ENCODE measurements at places on chromosomes 11 and 22.

DNA sequence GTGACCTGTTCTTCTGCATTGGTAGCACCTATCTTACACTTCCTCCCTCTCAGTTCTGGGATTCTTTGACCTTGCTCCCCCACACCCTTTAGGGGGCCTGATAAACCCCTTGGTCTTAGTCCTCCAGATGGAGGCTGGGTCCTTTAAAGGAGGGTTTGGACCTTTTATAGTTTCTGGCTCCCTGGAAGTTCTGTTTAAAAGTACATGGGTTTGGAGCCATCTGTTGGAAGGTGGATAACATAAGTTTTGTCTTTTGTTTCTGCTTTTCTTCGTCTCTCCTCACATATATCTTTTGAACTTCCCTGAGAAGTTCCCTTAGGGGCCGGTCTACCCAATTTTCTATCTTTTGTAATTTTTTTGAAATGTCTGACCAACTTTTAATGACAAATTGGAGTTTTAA is 17.9 kb upstream of the HYLS1 start:
- no peak for DNase-seq

GRCh38 chr11:61509043-61510029 is 787 bp downstream of the LRRC10B start:
- DNase-seq = peak; percentile 85

- DNase-seq = peak; percentile 73
Observed at GRCh38 chr11:65886826-65887722, 1.2 kb downstream of the FIBP start.

DNA sequence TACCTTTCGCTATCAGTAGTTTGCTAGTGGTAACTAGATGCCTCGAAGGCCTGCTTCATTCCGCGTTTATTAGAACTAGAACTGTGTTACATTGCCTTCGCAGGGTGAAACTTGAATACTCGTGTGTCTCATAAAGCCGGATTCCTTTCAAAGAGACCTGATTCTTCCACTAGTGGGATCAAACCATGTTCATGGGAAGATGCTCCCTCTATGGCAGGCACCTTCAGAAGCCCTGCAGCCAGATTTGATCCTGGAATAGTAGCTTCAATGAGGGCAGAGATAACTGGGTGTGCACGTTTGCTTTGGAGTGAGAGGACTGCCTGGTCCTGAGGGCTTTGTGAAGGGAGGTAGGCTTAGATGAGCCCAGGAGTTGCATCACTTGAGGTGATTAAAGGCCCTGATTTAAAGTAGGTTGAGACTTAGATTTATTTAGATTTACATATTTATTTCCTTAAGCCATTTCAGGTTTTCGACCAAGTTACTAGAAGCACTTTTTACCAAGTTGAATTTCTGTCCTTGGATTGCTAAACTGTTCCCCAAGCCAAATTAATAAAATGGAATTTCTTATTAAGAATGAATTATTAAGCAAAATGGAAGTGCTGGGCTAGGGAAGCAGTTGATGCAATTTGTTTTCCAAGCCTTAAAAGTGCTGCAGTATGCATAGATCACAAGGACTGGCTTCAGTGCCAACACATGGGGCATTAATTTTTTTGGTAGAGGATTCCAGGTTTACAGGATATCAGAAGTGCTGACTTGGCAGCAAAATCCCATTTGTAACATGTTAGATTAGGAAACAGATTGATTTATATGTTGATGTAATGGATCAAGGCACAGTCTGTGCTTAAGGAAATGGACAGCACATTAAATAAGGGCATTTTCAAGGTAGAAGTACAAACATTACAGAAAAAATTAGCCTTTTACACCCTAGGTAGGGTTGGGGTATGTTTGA is 32.9 kb downstream of the APLP2 start:
- DNase-seq = no peak

DNA sequence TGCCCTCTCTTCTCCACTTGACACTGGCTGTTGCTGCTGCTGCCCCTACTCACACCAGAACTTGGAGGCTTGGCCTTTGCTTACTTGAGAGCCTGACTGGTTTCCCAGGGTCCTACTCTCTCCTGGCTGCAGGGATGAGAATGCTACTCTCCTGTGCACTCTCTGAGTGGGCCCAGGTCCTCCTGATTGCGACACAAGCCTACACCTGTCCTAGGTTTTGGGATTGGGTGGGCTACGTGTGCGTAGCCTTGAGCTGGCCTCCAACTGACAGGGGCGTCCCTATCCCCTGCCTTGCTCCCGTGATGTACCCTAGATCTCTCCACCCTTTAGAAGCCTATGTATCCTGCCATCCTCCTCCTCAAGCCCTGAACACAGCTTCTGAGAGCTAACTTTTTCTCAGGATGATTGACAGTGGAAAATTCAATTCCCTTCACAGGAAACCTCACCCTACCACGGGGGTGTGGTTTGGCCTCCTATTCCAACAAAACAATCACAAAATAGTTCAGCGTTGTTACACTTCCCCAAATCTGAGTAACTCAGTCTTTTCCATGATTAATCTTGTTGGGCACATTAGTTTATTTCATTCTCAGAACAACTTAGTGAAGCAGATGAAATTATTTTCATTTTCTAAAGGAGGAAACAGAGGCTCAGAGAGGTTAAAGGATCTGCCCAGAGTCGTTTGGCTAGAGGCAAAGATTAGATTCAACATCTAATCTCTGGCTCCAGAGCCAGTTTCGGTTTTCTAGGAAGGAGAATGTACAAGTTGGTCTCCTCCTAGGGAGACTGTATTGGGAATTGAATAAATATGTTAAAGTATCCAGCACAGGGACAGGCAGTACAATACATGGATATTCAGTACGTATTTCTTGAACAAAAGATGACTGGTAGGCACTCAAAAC is 17.6 kb upstream of the AMOTL1 start:
- no peak for DNase-seq

GRCh38 chr11:9765320-9766101 is 101.6 kb downstream of the SWAP70 start:
- DNase-seq = no peak

DNA sequence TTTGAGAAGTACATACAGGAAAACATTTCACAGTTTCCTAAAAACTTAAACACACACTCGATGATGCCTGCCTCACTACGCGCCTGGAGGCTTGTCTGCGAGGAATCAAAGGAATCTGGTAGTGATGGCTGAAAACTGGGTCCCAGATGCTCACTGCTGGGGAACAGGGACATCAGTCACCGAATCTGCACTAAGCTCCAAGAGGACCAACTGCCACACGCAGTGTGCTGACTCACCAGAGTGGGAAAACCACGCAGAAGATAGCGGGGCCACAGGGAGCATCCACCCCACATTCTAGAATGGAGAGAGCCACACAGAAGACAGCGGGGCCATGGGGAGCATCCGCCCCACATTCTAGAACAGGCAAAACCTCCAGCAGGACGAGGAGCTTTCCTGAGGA is 24.3 kb upstream of the MOB2 start:
- DNase-seq = no peak

DNA sequence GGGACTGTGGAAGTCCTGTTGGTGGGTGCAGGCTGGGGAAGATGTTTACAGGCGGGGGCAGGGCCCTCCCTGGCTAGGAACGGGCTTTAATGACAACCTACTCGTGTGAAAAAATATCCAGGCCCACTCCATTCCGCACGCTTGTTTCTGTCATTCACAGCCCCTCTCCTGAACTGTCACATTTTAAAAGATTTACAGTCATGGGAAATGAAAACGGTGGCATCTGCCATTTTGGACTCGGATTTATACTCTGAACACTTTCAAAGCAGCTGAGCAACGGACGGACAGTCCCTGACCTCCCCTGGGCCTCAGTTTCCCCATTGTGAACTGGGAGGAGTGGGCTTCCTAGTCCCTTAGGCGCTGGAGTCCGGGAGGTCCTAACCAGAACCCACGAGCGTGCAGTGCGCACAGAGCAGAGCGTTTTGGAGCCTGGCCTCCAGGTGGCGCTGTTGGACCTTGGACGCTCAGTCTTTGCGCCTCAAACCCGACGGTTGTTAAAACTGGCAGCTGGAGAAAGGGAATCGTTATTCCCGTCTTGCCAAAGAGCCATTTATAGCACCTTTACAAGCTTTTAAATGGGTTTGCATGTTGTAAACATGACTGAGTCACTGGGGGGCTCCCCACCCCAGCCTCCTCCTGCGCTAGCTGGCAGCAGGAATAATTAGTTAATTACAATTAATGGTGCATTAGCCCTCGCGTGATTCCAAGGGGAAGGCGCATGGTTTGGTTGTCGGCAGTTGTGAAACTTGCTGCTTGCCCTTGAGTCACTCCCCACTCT is 75.3 kb downstream of the FBLN1 start:
- DNase-seq = peak; percentile 93

GRCh38 chr11:16124390-16124789 is 232.0 kb downstream of the SOX6 start:
- no peak for DNase-seq

GRCh38 chr22:18044548-18045271 is 20.3 kb upstream of the MICAL3 start:
- peak; percentile 76 for DNase-seq

DNA sequence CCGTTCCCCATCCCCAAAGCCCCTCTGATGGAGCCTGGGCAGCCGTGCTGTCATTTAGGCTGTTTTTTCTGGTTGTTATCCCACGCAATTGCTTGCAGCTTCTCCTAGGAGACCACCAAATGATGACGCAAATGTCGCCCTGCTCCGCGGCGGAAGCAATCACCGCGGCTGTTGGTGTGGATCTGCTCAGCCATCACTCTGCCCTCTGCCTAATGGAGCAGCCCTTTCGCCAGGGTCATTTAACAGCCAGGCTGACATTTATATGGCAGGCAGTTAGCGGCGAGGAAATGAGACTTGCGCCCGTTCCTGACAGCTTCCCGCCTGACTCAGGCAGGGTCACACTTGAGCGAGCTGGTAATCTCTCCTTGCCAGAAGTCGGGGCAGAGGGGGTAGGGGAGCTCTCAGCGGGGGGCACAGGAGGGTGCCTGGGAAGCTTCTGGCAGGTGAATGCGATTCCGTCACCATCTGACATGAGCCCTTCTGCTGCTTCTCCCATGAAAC is 97.9 kb upstream of the RTL6 start:
- DNase-seq = no peak

DNA sequence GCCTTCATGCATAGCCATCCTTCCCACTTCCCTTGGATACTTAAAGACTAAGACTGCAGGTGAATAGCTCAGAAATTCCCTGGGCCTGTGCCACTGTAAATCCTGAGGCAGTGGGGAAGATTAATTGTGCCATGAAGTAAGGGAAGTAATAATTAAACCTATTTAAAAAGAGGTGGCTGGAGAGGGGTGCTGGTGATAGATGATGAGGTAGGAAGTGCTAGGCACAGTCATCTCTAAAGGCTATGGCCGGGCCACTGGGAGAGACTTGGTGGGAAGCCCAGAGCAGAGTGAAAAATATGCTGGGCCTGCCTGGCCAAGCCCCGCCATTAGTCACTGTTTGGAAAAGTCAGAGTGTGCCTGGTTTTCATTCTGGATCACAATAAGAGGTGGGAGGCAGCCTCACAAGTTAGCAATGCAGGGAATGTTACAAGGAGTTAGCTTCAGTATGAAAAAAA is 197.2 kb upstream of the PITPNB start:
- DNase-seq = no peak

GRCh38 chr11:36070213-36070953 is 126.5 kb downstream of the LDLRAD3 start:
- DNase-seq = no peak

DNA sequence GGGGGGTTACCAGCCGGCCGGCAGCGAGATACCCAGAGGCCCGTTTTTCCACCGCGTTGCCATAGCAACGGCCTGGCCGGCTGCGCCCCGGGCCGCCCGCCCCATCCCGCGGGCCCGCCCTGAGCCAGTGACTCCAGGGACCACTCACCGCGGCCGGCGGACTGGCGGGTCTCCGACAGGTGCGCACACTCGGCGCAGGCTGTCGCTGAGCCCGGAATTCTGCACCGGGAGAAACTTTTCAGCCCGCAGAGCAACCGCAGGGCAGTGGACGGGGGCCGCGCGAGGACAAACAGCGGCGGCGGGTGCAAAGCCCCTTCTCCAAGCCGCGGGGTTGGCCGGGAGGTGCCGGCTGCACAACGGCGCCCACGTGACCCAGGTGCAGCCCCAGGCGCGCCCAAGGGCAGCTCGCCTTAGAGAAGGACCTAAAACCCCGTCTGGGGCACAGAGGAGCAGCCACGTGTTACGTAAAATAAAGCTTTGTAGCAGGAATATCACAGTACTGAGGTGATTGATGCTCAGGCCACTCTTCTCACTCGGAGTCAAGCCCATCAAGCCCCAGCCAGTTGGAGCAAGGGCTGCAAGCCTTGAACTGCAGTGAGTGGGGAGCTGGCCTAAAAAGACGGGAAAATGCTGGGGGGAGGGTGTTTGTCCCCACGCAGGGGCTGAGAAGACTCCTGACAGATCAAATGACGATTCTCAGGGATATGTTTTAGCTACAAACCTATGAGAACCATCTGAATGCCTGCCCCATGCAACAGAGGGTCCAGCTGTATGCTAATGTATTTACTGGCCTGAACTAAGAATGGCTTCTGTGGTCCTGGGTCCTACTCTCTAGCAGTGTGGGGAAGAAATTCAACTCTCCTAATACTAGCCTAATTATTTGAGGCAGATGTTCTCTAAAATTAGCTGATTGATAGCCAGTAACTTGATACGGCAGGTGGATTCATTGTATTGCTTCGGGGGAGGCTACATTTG is at the start of gene STK33:
Gene STK33, minus strand, starts transcription at position 294 of the 975 bp plus-strand sequence. CDS start 119,323 bp downstream, outside the sequence.
- DNase-seq = peak; percentile 91

DNA sequence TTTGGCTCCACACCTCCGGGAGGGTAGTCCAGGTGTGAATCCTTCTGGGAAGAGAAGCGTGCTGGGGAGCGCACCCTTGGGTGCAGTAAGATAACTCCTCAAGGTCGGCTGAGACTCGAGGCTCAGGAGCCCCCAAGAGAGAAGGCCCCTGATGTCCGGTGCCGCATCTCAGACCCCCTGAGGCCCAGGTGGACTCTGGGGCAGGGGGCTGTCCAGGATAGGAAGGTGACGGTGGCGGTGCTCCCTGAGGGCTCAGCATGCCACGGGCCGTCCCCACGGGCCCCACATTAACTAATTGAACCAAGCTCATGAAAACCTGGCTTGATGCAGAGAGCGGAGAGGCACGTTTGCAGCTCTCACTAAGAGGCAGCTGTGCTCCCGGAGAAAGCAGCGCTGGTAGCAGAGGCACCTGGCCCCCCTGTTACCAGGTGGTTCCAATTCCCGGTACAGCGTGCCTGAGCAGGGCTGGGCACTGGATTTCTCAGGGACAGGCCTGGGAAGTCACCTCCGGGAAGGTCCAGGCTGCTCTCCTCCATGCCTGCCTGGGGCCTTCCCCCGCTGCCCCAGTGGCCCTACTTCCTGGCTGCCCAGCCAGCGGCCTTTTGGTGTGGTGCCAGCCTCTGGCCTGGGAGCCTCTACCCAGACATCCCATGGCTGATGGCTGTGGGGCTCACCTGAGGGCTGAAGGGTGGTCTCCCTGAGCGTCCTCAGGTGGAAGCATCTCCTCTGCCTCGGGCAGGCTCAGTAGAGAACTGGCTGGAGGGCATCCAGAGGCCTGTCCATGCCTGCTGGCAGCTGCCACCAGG is 1.1 kb downstream of the KCNQ1 start:
- DNase-seq = peak; percentile 80

DNA sequence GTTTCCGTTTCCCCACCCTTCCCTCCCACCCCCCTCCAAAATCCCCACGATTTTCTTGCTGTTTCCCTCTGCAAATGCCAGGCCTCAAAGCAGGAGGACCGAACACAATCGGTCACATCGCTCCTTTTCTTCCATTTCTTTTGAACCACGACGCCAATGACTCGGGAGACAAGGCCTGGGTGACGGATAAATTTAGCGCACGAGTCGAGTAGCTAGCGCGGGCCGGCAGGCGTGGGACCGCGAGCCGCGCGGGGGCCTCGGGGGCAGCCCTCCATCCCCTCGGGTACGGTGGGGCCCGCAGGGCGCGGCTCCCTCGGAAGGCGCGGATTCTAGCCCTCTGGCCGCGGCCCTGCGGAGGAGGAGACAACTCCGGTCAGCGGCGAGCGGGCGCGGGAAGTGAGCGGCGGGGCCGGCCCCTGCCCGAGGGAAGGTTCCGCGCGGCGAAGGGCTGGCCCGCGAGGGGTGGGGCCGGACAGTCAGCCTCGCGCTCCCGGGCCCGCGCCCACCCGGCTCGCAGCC is 414 bp downstream of the JOSD1 start:
- peak; percentile 96 for DNase-seq

All from spleen (tissue), 13 donors.